Sciatic nerve (tissue), 2 donors: ENCODE measurements at places on chromosomes 6 and 20.

GRCh38 chr6:52260634-52261033 lies 16.3 kb upstream of the IL17F start:
- DNase-seq = no peak

DNA sequence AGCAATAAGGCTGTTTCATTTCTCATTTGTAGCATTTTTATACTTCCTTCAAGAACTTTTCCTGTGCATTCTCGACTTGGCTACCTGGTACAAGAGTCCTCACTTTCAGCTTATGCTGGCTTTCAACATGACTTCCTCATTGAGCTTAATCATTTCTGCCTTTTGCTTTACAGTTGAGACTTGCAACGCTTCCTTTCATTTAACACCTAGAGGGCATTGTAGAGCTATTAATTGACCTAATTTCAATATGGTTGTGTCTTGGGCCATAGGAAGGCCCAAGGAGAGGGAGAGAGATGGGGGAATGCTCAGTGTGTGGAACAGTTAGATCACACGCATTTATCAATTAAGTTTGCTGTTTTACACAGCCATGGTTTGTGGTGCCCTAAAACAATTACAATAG lies 37.2 kb downstream of the SLC22A2 start:
- no peak for DNase-seq

DNA sequence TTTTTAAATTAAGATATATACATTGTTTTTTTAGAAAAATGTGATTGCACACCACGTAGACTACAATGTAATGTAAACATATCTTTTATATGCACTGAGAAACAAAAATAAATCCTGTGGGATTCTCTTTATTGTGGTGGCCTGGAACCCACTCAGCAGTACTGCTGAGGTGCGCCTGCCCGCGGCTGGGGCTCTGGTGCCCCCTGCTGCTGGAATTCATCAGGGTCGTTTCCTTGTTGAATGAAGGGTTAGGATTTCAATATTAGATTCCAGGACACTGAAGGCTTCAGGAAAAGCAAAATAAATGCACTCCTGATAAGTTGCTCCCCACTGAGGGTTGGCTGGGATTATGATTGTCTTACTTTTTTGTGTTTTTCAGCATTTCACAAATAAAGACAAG lies 175.8 kb upstream of the GGTLC1 start:
- DNase-seq = no peak

GRCh38 chr20:34495916-34496315 lies 20.3 kb upstream of the DYNLRB1 start:
- no peak for DNase-seq

GRCh38 chr6:149480502-149481280 lies 4.1 kb downstream of the ZC3H12D start:
- DNase-seq = no peak

- DNase-seq = no peak
Observed at GRCh38 chr6:97231911-97232310, 51.1 kb downstream of the MMS22L start.

GRCh38 chr20:187733-188132 lies 1.8 kb downstream of the DEFB128 start:
- no peak for DNase-seq
